ENCODE measurements at places on chromosomes 1 and 21.

- DNase-seq: no peak
Observed at GRCh38 chr1:114286179-114286578, 132.5 kb upstream of the SYT6 start.

- DNase-seq: no peak
Observed at GRCh38 chr21:45448810-45449657, 44.1 kb downstream of the COL18A1 start.

- no peak for DNase-seq
Observed at GRCh38 chr1:169727307-169727706, 6.6 kb downstream of the SELE start.

DNA sequence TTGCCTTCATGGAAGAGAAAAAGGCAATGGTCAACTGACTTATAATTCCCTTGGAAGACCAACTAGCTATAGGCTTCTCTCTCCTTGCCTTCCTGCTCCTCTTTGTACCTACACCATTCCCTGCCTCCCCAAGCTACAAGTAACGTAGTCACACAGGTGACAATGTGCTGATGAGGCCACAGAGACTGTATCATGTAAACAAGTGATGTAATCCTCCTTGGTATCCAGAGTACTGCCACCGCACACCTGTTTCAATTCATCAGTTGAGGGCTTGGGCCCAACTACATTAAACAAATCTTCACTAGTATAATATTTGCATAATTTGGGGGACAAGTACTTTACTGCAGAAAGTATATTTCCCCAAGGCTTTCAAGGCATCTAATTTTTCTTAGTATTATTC is 76.4 kb upstream of the SCYL3 start:
- DNase-seq: no peak

DNA sequence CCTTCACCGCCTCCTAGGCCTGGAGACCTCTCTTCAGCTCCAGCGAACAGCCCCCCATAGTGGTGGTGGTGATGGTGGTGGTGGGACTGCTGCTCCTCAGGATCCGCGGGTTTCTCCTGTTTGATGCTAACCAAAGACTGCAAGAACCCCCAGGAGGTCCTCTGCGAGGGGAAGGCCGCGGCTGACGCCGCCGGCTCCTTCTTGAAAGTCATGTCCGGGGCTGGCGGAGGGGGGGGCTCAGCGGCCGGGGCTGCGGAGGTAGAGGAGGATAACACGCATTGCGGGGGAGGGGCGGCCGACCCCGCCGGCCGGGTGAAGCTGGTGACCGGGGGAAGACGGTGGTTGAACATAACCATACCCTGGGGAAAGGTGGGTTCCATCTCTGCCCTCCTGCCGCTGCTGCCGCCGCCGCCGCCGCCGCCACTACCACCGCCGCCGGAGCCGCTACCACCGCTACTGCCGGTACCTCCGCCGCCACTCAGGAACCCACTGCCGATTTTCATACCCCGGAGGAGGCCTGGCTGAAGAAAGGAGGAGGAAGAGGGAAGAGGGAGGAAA is 554 bp downstream of the ZNF281 start:
- peak; percentile 26 for DNase-seq

DNA sequence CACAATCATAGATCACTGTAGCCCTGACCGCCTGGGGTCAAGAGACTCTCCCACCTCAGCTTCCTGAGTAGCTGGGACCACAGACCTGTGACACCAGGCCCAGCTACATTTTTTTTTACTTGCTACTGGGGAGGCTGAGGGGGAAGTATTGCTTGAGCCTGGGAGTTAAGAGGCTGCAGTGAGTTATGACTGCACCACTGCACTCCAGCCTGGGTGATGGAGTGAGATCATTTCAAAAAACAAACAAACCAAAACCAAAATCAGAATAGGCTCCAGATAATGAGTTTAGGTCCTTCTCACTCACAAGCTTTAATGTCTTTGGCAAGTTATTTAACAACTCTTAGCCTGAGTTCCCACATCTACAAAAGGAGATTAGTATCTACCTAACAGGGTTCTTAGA is 22.8 kb downstream of the WDR26 start:
- no peak for DNase-seq

- no peak for DNase-seq
Observed at GRCh38 chr1:33273961-33274371, 17.7 kb downstream of the ZNF362 start.

DNA sequence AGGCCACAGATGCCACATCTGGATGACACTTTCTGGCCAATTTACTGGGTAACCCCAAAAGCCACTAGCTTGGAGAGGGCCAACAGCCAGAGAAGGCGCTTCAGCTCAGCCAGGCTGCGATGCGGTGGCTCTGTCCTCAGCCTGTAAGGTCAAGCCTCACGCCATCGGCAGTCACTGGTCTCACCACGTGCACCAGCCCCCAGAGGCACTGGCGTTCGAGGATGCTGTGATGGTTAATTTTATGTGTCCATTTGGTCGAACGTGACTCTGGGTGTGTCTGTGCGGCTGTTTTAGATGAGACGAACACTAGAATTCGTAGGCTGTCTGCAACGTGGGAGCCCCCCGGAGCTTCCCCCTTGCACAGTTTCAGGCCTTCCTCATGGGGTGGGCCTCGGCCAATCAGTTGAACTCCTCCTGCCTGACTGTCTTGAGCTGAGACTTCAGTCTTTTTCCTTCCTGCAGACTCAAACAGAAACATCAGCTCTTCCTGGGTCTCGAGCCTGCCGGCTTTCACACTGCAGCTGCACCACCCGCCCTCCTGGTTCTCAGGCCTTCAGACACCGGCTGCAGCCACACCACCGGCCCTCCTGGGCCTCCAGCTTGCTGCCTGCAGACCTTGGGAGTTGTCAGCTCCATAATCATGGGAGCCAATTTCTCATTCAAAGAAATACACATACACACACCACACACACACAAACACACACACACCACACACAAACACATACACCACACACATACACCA is 41.6 kb upstream of the SLC45A1 start:
- DNase-seq: no peak

Data from AG08396 (cell line).